ENCODE measurements at places on chromosomes 11 and 22.

DNA sequence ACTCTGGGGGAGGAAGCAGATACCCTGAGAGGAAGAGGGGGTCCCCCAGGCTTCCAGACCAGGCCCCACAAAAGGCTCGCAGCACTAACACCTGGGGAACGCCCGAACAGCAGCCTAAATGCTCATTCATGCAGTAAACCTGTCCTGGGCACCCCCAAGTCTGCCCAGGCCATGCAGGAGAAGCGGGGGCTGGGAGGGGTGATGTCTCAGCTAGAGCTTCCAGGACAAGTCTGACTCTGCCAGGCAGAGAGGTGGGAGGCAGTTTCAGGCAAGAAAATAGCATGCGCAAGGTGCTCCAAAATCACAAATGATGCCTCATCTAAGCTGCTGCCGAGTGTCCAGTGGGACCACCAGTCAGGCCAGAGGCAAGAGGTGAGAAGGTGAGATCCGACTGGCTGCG, 14.6 kb downstream of the CABP7 start:
- no peak for DNase-seq

GRCh38 chr22:36599771-36600170, 70.8 kb upstream of the EIF3D start:
- DNase-seq: no peak

GRCh38 chr22:24129263-24129651, 52.0 kb upstream of the SUSD2 start:
- no peak for DNase-seq

- no peak for DNase-seq
Observed at GRCh38 chr22:46226577-46226976, 23.5 kb downstream of the CDPF1 start.

GRCh38 chr11:130397780-130398179, 30.6 kb downstream of the ADAMTS8 start:
- no peak for DNase-seq

All from kidney glomerular epithelial cell (primary cell).